T-helper 2 cell (primary cell): ENCODE measurements at places on chromosomes 1 and 21.

DNA sequence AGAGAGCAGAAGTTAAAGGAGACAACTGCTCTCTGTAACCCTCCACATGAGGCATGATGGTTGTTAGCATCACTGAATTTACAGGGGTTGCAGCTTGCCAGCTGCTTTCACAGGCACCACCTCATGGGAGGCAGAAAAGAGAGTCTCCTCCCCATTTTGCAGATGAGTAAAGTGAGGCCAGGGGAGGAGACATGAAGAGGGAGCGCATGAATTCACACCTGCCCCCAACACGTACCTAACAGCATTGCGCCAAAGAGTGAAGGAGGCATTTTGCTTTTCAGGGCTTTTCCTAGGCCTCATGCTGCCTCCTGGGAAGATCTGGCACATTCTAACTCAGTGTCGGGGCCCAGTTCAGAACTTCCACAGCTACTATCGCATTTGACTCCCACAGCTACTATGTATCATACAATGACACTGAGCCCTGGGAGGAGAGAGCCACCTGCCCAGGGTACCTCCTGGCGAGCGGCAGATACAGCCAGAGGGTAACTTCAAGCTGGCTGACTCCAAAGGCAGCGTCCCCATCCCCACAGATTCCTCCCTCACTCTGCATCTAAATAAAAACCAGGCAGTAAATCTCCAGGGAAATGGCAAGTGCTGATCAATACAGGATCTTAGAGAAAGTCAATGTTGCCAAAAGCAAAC lies 34.0 kb downstream of the GLIS1 start:
- no peak for DNase-seq

GRCh38 chr1:110012100-110012780 lies 22.2 kb upstream of the STRIP1 start:
- no peak for DNase-seq

- no peak for DNase-seq
Observed at GRCh38 chr1:219798283-219799030, 129.9 kb downstream of the SLC30A10 start.

GRCh38 chr21:35222541-35222941 lies 173.4 kb upstream of the RUNX1 start:
- DNase-seq: no peak

DNA sequence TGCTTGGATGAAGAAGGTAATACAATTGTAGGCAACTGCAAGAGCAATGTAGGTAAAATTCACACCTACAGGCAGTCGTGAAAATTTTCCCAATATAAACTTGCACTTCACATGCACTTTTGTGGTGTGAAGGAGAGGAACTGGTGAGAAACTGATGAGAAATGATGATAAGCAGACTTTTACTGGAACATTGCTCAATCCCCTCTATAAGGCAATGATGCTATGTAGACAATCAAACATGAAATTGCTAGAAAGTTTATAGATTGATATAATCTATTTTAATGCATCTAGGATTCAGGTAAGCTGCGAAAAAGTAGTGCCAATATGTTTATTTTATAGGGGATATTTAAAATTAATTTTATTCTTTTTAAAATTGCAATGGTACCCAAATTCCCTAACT lies 802.2 kb downstream of the KCNT2 start:
- no peak for DNase-seq

DNA sequence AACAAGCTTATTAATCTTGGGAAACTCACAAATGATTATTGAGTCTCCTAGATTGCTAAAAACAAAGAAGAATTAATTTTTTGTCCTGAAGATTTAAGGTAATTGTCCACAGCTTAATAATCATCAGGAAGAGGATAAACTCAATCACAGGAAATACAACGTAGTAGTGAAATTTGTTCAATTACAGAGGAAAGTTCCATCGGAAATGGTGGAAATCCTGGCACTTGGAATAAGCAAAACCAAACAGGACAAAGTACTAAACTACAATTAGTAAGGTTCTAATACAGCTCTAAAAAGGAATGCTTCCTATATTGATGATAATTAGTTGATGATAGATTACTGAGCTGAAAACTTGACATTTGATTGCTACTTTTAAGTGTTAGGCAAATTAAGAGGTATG lies 485.4 kb downstream of the USP25 start:
- DNase-seq: no peak

GRCh38 chr21:41428311-41428710 lies 2.3 kb downstream of the MX1 start:
- DNase-seq: no peak
